ENCODE measurements at places on chromosomes 16 and 17. TPM values are rescaled to one million over a fixed set of nuclear protein-coding genes. Genes with fewer than 3 reads are reported as not detected.
A peak's percentile ranks its signal among the peaks of the same experiment; 100 is the strongest.

GRCh38 chr16:23145608-23146007 is 3.6 kb downstream of the USP31 start:
- no peaks in the 10 kb centered on the region for H3K4me1 ChIP-seq
- H3K27ac ChIP-seq, result peak overlapping the region; percentile 80
- H3K27me3 ChIP-seq, result no peaks in the 10 kb centered on the region
- no peak for DNase-seq
- H3K4me3 ChIP-seq, result no peak overlapping the region

DNA sequence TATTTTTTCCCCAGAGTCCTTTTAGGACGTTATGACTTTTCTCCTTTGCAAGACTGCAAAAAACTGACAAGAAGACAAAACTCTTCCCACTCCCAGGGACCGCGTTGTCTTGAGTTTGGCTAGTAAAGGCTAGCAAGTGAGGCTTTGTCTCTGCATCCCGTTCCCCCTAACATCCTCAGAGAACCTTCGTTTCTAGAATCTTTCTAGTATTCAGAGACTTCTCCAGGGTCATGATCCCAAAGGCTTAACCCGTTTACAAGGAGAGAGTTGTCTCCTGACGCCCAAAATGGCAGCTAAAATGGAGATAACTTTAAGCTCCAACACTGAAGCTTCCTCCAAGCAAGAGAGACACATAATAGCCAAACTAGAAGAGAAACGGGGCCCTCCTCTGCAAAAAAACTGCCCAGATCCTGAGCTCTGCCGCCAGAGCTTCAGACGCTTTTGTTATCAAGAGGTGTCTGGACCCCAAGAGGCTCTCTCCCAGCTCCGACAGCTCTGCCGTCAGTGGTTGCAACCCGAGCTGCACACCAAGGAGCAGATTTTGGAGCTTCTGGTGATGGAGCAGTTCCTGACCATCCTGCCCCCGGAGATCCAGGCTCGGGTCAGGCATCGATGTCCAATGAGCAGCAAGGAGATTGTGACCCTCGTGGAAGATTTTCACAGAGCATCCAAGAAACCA is 843 bp downstream of the ZNF174 start:
- peaks cover 18% of the 10 kb centered on the region for H3K4me1 ChIP-seq
- peak overlapping the region; percentile 90 for H3K4me3 ChIP-seq
- H3K36me3 ChIP-seq, result peaks cover 42% of the 10 kb centered on the region
- no peak for DNase-seq

DNA sequence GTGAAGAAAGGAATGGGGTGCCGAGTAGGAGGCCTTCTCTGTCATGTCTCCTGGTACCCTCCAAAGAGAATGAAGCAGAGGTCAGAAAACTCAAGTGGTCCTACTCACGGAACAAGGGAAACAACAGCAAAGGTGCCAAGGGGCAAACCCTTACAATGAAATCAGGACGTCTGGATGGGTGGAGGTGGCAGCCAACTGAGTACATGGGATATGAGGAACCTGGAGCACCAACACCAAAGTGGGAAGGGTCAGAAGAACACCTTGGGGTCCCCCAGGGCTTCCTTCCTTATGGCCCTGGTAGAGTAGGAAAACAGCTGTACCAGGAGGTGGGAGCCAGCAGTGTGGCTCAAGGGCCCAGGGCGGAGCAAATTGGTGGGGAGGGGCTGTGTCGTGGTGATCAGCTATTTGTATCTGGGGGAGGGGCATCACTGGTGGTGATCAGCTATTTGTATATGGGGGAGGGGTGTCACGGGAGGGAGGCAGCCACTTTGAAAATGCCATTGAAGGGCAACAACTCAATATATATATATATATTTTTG is 643 bp downstream of the HIGD1B start:
- no peak for DNase-seq
- peaks cover 31% of the 10 kb centered on the region for H3K36me3 ChIP-seq
- no peak overlapping the region for H3K27ac ChIP-seq
- H3K4me1 ChIP-seq, result peaks cover 4% of the 10 kb centered on the region

DNA sequence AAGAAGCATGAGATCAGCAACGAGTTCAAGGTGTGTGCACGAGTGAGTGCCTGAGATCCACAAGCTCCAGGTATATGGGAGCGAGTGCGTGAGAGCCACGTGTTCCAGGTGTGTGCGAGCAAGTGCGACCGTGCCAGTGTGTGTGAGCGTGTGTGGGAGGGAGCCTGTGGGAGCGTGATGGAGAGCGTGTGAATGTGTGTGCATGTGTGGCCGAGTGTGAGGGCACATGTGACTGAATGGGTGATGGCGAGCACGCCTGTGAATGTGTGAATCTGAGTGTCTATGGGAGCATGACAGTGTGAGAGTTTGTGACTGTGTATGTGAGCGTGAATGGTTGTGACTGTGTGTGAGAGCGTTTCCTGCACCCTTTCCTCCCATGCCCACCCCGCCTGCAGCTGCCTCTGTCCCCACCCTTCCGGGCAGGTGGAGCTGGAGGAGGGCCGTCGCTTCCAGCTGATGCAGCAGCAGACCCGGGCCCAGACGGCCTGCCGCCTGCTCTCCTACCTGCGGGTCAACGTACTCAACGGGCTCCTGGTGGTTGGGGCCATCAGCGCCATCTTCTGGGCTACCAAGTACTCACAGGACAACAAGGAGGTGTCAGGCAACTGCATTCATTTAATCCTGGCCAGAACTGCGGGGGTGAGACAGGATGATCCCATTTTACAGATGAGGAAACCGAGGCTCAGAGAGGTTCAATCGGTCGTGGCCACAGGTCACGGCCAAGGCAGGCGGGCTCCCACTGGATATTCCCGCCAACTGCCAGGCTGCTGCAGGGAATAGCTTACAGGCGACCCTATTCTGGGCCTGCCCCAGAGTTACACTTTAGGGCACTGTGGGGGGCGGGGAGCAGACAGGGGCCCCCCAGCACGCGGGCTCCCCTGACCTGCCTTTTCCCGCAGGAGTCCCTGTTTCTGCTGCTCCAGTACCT is 3.7 kb downstream of the TMC8 start:
- no peak overlapping the region for H3K27ac ChIP-seq
- DNase-seq, result no peak
- no peaks in the 10 kb centered on the region for H3K27me3 ChIP-seq
- H3K4me1 ChIP-seq, result peaks cover 39% of the 10 kb centered on the region
- no peak overlapping the region for H3K4me3 ChIP-seq

DNA sequence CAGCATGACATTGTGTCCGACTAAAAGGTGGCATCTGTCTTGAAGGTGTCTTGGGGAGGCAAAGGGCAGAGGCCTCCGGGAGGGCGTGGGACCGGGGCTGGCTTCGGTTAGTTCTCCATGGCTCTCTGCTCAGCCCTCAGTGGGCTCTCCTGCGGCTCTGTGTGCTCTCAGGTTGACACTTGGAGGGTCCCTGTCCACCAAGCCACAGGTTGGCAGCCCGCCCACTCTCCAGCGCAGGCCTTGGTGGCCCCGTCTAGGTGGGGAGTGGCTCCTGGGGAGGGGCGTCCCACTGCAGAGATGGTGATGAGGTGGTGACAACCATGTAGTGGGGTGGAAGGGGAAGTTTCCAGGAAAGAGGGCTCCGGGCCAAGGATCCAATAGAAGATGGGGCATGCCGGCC is 31.6 kb downstream of the ADGRG5 start:
- DNase-seq, result no peak
- H3K36me3 ChIP-seq, result no peaks in the 10 kb centered on the region
- H3K27me3 ChIP-seq, result no peaks in the 10 kb centered on the region
- no peak overlapping the region for H3K4me3 ChIP-seq
- H3K27ac ChIP-seq, result no peak overlapping the region
- no peaks in the 10 kb centered on the region for H3K4me1 ChIP-seq

- H3K27me3 ChIP-seq, result no peaks in the 10 kb centered on the region
- no peak overlapping the region for H3K4me3 ChIP-seq
- no peak for DNase-seq
- H3K4me1 ChIP-seq, result no peaks in the 10 kb centered on the region
Observed at GRCh38 chr16:14678748-14679497, 15.2 kb downstream of the PLA2G10 start.

DNA sequence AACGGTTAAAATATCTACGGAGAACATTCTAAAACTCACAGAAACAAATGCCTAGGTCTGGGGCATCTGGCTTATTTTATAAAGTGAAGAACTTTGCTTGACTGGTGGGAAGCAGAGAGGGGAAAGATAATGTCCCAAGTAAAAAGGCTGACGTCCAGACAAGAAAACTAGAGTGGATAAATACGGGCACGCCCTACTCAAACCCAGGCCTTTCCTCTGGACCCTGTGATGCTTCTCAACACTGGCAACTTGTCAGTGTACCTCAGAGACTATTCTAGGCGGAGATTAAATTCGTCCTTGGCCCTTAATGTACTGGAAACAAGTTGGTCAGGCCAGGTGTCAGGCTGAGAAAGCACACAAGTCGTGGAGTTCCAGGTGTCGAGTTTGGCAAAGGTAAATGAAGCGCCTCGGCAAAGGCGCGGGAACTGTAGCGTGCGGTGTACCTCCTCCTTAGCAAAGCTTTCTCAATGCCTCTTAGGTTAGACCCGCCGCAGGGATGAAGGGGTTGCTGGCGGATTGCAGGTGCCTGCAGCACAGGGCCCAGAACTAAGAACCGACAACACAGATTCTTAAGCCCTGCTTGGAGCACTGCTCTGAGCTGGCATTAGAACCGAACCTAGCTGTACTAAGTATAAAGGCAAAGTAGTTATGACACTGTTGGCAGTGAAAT is 668 bp upstream of the UNK start:
- DNase-seq, result no peak
- H3K27ac ChIP-seq, result peak overlapping the region; percentile 100
- H3K4me3 ChIP-seq, result peak overlapping the region; percentile 71
- no peaks in the 10 kb centered on the region for H3K27me3 ChIP-seq
- peaks cover 2% of the 10 kb centered on the region for H3K36me3 ChIP-seq

DNA sequence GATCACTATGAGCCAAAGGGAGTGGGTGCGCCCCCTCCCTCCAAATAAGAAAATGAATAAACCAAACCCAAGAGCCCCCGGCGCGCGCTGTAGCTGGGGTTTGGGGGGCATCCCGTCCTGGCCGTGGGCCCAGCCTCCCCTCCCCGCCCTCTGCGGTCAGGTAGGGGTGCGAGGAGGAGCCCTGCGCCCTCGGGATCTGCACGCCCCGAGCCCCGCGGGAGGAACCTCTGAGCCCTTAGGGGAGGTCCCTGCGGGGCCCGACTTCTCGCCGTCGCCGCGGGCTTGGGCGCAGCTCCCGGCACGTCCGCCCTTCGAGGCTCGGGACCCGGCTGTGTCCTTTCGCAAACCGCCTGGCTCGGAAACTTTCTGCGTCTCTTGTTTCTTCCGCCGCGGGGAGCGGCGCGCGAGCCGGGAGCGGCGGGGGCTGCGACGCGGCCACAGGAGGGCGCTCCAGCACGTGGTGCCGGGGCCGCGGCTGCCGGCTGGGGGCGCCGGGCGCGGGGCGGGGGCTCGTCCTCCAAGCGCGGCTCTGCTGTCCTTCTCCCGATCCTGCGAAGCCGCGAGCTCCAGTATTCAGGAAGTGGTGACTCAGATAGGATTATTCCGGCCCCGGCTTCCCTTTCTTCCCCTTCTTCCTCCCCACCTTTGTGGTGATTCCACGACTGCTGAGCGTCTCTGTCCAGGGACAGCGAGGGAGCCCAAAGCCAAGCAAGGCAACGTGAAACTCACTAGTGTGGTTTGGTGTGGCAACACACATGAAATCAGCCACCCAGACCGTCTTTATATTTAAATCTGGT is 1.6 kb downstream of the PITPNC1 start:
- peak overlapping the region; percentile 84 for H3K4me3 ChIP-seq
- peak overlapping the region; percentile 97 for H3K27ac ChIP-seq
- DNase-seq, result peak; percentile 81
- no peaks in the 10 kb centered on the region for H3K36me3 ChIP-seq
- H3K27me3 ChIP-seq, result no peaks in the 10 kb centered on the region
- peaks cover 28% of the 10 kb centered on the region for H3K4me1 ChIP-seq

DNA sequence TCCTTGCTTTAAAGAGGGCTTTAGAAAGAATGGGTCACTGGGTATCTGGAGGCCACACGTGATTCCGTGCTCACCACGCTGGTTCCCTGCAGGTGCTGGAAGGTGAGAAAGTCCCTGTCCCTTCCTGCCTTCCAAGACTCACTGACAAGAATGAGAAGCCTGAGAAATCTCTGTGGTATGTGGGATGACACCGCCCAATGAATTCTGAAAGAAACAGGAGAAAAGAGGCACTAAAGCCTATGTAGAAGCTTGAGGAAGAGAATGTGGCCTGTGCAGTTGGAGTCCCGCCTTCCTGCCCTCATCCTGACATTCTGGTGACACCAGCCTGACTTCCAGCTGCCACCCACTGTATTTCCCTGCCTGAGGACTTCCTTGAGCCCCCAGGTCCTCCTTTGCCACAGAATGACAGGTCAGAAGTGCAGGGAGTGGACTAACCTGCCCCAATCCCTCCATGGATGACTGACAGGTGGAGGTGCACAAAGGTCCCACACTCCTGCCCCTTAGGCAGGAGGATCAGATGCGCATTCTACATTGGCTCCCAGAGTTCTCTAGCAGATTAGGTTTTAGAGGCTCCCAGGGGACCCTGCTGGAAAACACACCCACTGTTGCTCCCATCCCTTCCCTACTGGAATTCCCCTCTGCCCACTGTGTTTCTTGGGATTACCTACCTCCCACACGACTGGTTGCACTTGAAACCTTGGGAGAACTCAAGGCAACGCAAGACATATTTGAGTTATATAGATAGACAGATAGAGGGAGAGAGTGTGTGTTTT is 38.6 kb upstream of the TENT4B start:
- H3K4me3 ChIP-seq, result no peak overlapping the region
- no peaks in the 10 kb centered on the region for H3K36me3 ChIP-seq
- no peaks in the 10 kb centered on the region for H3K27me3 ChIP-seq
- no peak overlapping the region for H3K27ac ChIP-seq
- DNase-seq, result no peak

ZNF688 gene
- 9.6 TPM for total RNA-seq

OR2C1 gene
- 0.56 TPM for total RNA-seq

CFAP119 gene
- total RNA-seq, result 0.83 TPM

HS3ST2 gene
- total RNA-seq, result 1.6 TPM

TBX21 gene
- not detected for total RNA-seq

DVL2 gene
- total RNA-seq, result 19.9 TPM

PROCA1 gene
- 1.4 TPM for total RNA-seq

TBC1D3G gene
- not detected for total RNA-seq

ZNF19 gene
- 0.82 TPM for total RNA-seq

TBX4 gene
- total RNA-seq, result not detected

PDIA2 gene
- 5.4 TPM for total RNA-seq

Measured in right atrium auricular region (tissue), 2 donors.